ENCODE measurements at places on chromosomes 16 and 17.

DNA sequence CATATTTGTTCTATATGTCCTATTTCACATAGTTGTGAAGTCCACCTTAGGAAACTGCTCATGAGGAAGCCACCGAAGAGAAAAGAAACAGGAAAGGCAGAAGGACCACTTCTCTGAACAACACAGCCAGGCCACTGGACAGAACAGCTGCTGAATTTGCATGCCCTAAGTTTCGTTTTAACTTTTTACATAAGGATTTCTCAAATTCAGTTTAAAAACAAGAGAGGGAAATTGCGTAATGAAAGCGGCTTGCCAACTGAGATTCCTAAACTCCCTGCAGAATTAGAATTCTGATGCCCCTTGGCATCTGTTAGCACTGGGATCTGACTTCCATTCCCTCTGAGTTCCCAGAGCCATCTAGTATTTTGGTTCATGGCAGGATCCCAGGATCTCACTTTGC, 5.0 kb upstream of the CCL8 start:
- no peak for DNase-seq

DNA sequence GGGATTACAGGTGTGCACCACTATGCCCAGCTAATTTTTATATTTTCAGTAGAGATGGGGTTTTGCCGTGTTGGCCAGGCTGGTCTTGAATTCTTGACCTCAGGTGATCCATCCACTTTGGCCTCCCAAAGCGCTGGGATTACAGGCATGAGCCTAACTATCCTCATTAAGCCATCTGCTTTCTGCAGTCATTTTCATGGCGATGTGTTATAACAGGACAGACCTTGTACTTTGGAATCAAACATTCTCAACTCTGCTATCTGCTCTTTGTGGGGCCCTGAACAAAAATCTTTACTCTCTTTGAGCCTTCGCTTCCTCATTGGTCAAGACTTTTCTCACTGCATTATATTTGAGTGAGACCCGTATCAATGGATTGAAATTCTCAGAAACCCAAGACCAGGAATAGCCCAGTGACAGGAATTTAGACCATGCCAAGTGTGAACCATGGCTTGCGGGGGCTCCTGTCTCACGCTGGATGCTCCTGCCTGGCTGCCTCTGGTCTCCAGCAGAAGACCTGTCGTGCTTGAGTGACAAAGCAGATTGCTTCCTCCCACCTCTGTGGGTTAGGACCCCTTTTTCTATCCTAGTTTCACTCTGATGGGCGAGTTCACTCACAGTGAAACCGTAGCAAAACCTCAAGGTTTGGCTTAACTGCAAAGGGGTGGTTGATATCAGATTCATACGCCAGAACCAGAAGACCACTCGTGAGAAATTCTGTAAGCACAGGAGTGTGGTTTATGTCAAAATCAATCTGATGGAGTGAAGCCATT, 519.1 kb downstream of the MAF start:
- DNase-seq: no peak

- no peak for DNase-seq
Measured at GRCh38 chr16:82070656-82071369, 35.8 kb downstream of the HSD17B2 start.

- no peak for DNase-seq
Measured at GRCh38 chr17:45397796-45398195, 34.9 kb downstream of the ARHGAP27 start.

DNA sequence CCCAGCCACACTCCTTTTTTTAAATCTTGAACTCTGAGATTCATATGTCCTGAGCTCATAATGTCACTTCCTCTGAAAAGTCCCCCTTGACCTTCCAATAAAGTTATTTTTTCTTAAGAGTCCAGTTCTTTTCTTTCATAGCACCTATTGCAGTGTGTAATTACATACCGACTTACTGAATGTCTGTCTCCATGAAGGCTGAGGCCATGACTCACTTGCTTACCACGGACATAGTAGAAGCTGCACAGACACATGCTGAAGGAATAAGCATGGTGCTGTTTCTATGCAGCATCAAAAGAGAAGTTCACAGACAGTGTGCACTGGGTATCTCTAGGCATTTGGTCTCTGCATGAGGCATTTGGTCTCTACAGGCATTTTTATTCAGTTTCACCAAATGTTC, 77.2 kb downstream of the C17orf67 start:
- DNase-seq: no peak

All from DMS 273 treated with DMSO at 0.1 percent for 48 hours (cell line).